ENCODE measurements at places on chromosomes 6 and 20. TPM values are rescaled to one million over a fixed set of nuclear protein-coding genes. Genes with fewer than 3 reads are reported as not detected.

- H3K36me3 ChIP-seq: no peaks in the 10 kb centered on the region
- H3K4me1 ChIP-seq: no peaks in the 10 kb centered on the region
- H3K27me3 ChIP-seq: no peaks in the 10 kb centered on the region
- H3K27ac ChIP-seq: no peak overlapping the region
- no peak overlapping the region for H3K4me3 ChIP-seq
- DNase-seq: no peak
Observed at GRCh38 chr6:85390105-85390728, 59.7 kb upstream of the NT5E start.

DNA sequence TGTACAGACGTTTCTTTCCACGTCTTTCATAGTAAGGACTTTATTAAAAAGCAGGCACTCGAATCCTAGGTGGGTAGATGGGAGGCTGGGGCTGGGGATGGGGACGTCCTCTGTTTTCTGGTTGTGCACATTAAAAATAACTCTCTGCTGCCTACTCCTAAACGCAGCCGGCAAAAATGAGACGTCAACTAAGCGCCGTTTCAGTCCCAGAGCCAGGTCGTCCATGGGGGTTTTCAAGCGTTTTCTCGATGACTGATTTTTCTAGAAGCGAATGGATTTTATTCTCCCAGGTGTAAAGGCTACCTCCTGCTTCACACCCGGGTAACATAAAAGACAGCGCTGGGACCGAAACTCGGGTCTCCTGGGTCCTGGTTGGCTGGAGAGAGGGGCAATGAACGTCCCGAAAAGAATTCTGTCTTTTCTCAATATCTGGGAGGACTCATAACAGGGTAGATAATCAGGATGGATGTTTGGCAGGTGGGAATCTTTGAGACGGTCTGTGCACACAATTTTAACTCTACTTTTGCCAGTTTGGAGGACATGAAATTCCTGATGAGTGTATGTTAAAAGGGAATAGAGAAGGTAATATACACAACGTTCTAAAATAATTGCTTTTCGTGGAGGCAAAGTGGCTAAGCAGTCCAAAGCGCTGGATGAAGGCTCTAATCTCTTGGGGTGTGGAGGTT lies 25.2 kb downstream of the GPX6 start:
- H3K4me3 ChIP-seq: peak overlapping the region; percentile 80
- H3K27ac ChIP-seq: no peak overlapping the region
- H3K4me1 ChIP-seq: no peaks in the 10 kb centered on the region
- no peak for DNase-seq
- H3K27me3 ChIP-seq: no peaks in the 10 kb centered on the region

DNA sequence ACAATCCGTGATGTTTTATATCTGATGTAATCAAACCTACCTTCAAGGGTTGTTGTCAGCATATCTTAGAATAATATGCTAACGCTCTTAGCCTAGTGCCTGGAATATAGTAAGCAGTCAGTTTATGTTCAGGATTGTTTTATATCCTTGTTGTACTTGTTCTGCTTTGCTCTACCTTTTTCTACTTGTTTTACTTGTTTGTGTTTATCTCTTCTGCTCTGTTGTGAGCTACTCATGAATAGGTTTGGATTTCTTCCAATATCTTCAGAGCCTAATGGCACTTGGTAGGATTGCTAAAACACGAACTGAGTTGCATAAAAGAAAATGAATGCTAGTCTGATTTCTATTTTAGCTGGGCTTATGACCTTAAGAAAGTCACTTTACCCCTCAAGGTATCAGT lies 40.1 kb downstream of the DNAH8 start:
- no peak for DNase-seq
- H3K4me1 ChIP-seq: no peaks in the 10 kb centered on the region

DNA sequence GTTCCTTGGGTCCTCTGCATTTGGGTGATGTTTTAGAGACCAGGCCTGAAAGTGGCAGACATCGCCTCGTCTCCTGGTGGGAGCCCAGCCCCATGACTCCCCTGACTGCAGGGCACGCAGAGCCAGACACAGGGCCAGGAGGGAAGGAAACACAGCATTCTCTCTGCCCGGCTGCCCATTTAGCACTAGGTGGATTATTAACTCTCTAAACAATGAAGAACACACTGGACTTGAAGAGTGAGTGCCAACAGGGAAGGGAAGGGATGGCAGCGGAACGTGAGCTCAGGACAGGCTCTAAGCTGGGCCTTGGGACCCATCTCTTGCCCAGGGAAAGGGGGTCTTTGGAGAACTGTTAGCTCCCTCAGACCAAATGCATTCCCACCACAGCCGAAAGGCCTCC lies 80.4 kb downstream of the TBXT start:
- no peaks in the 10 kb centered on the region for H3K36me3 ChIP-seq
- no peaks in the 10 kb centered on the region for H3K27me3 ChIP-seq
- no peaks in the 10 kb centered on the region for H3K4me1 ChIP-seq
- no peak overlapping the region for H3K27ac ChIP-seq
- DNase-seq: no peak
- H3K4me3 ChIP-seq: no peak overlapping the region

DNA sequence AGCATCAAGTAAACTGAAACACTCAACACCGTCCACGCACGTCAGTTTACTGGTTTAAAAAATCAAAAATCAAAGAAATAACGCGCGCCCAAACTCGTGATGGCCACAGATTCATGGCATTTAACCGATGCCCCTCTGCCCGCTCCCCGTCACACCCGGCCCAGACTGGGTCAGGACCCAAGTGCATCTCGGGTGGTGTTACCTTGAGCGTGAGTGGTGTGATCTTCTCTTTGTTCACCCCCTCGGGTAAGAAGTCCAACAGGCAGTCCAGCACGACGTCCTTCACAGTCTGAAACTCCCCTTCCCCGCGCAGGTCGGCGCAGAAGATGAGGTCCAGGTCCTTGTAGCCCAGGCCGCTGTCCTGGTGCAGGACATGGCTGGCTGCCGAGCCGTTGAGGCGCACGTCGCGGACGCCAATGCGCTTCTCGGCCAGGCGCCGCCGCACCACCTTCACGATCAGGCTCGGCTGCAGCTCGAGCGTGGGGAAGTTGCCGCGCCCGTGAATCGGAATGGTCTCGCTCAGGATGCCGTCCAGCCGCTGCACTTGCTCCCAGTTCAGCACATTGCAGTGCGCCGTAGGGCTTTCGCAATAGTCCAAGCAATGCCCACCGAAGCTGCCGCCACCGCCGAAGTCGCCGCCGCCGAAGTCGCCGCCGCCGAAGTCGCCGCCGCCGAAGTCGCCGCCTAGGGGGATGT lies 945 bp downstream of the TENT5A start:
- H3K4me1 ChIP-seq: peaks cover 3% of the 10 kb centered on the region
- H3K27ac ChIP-seq: no peak overlapping the region
- no peaks in the 10 kb centered on the region for H3K36me3 ChIP-seq
- peaks cover 16% of the 10 kb centered on the region for H3K27me3 ChIP-seq
- H3K4me3 ChIP-seq: peak overlapping the region; percentile 84

GRCh38 chr6:24931296-24931695 lies 4.5 kb downstream of the RIPOR2 start:
- no peak overlapping the region for H3K27ac ChIP-seq
- H3K27me3 ChIP-seq: no peaks in the 10 kb centered on the region

DNA sequence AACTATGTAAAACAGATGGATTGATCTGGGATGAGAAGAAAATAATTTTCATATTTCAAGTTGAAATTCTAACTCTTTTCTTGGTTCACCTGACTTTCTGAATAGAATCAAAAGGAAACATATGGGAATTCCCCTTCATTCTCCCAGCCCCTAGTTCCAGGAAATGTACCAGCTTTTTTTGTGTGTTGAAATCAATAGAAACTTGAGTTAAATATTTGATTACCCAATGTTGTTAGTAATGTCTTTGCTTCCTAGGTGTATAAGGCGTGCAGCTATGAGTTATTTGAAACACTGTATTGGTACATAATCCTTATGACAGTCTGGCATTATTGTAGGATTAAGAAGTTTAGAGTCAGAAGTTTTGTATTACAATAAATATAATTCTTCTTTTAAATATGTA lies 21.5 kb downstream of the VNN2 start:
- H3K36me3 ChIP-seq: no peaks in the 10 kb centered on the region
- H3K4me3 ChIP-seq: no peak overlapping the region
- no peaks in the 10 kb centered on the region for H3K27me3 ChIP-seq
- DNase-seq: no peak
- H3K4me1 ChIP-seq: no peaks in the 10 kb centered on the region
- no peak overlapping the region for H3K27ac ChIP-seq

GRCh38 chr20:32973077-32973717 lies 31.0 kb downstream of the SUN5 start:
- no peak overlapping the region for H3K4me3 ChIP-seq
- H3K27ac ChIP-seq: no peak overlapping the region
- no peaks in the 10 kb centered on the region for H3K27me3 ChIP-seq

- no peaks in the 10 kb centered on the region for H3K36me3 ChIP-seq
- no peak overlapping the region for H3K27ac ChIP-seq
- no peaks in the 10 kb centered on the region for H3K4me1 ChIP-seq
- DNase-seq: no peak
- H3K27me3 ChIP-seq: no peaks in the 10 kb centered on the region
Observed at GRCh38 chr6:70314296-70314695, 11.4 kb upstream of the COL9A1 start.

DNA sequence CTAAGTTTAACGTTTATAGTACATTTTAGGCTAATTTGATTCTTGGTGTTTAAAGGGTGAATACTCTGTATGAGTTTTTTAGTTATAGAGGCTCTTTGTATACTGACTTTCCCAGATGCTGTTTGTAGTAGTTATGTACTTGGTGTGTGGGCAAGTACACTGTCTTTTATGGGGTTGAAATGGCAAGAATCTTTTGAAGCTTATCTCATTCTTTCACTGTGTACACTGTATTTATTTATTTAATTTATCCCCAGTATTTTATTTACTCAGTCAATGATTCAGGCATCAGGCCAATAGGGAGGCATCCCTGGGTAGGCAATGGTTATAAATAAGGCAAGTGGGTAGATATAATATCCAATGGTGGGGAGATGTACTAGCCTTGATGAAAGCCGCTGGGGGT lies 277.0 kb upstream of the PTCHD4 start:
- H3K36me3 ChIP-seq: no peaks in the 10 kb centered on the region
- DNase-seq: no peak
- no peaks in the 10 kb centered on the region for H3K27me3 ChIP-seq
- H3K27ac ChIP-seq: no peak overlapping the region
- no peak overlapping the region for H3K4me3 ChIP-seq

GRCh38 chr6:121503589-121503991 lies 68.1 kb downstream of the GJA1 start:
- DNase-seq: no peak
- H3K27ac ChIP-seq: no peak overlapping the region
- H3K36me3 ChIP-seq: no peaks in the 10 kb centered on the region

IER3 gene
- 11.9 TPM for polyA plus RNA-seq

SLC17A1 gene
- not detected for polyA plus RNA-seq

SLC17A2 gene
- polyA plus RNA-seq: not detected

RCAN2 gene
- polyA plus RNA-seq: 5.0 TPM

CLDN20 gene
- polyA plus RNA-seq: not detected

MLN gene
- not detected for polyA plus RNA-seq

TMEM74B gene
- polyA plus RNA-seq: 7.8 TPM
